ENCODE measurements at places on chromosomes 11 and 22.

- peak; percentile 46 for DNase-seq
Observed at GRCh38 chr11:68120273-68121066, 718 bp downstream of the CHKA start.

GRCh38 chr11:34836958-34837856 is 79.0 kb downstream of the APIP start:
- DNase-seq: no peak

GRCh38 chr11:16763746-16764145 is 25.3 kb downstream of the C11orf58 start:
- no peak for DNase-seq

GRCh38 chr22:42412744-42413333 is 19.4 kb downstream of the NFAM1 start:
- DNase-seq: no peak

DNA sequence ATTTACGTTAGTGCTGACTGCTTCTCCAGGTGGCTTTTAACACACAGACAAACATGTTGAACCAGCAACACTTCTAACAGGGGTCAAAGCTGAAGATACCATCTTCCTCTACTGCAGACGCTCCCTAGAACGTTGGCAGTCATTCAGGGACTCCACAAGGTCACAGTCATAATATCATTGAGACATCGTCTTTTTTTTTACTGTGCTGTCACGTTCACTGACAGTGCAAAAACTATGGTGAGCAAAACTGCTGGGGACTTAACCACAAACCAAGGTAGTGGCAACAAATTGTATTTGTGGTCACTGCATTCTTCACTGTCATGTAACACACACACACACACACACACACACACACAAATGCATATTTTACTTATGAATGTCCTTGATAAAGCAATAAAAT is 244.9 kb downstream of the CASP12 start:
- DNase-seq: no peak

- DNase-seq: no peak
Observed at GRCh38 chr11:127632976-127633680, 632.6 kb upstream of the KIRREL3 start.

All from memory B cell (primary cell).